ENCODE measurements at places on chromosomes 16 and 17.

- no peak for DNase-seq
Measured at GRCh38 chr16:87314990-87315420, 2.2 kb downstream of the C16orf95 start.

DNA sequence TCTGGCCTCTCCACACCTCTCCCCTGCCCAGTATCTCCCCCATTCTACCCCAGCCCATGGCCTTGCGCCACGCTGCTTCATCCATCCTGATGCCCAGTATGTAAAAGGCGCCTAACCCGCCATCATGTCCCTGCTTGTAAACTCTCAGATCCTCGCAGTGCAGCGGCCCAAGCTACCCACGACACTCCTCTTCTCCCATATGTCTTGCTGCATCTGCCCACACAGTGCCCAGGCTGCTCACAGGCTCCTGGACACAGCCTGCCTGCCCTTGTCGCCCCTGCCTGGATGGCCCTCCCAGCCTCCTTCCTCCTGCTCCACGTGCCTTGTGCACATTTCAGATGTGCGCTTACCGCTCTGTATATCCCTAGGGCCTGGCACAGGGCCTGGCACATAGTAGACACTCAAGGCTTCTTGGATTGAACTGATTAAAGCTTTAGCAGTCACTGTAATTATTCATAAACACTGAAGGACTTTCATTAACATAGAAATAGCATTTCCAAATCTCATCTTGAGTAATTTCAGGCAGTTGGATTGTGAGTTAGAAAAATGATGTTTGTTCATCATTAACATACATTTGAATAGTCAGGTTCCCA is 129.1 kb downstream of the CLEC16A start:
- no peak for DNase-seq

- DNase-seq = no peak
Measured at GRCh38 chr17:27268394-27269085, 25.4 kb upstream of the WSB1 start.

- DNase-seq = no peak
Measured at GRCh38 chr16:23523876-23524385, 13.6 kb upstream of the GGA2 start.

DNA sequence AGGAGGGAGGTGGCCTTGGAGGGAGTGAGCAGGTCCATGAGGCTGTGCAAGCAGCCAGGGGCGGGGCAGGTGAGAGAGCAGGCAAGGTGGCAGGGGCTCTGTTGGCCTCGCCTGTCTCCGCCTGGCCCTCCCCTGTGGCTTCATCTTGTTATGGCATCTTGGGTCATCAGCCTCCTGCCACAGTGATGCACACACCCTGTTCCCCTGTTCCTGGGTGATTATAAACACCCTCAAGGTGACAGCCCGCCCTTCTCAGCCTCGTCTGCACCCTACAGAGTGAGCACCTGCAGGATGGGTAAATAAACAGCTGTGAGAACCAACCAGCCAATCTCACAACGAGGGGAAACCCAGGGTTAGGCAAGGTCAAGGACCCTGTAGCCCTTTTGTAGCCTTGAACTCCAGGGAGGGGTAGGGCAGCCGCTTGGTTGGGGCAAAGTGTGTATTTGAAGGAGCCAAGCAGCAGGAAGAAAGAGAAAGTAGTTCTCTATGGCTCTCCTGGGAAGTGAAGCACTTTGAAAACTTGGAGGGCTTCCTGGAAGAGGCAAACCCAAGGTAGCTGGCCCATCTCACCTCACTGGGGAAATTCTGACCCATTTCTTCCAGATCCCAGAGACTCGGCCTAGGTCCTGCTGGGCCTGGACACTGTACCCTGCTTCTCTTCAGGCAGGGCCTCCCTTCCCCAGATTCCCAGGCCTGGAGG is 60.6 kb downstream of the NT5M start:
- no peak for DNase-seq

DNA sequence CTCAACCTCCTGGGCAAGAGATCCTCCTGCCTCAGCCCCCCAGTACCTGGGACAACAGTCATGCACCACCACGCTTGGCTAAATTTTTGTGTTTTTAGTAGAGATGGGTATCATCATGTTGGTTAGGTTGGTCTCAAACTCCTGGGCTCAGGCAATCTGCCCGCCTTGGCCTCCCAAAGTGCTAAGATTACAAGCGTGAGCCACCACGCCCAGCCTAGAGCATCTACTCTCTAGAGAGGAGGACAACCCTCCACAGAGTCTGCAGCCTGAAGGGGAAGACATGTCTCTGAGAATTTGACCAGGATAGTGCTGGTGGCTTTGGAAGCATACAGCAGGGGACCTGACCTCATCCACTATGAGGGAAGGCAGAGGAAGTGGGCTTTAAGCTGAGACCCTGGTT is 4.7 kb upstream of the GRB2 start:
- DNase-seq = no peak

- no peak for DNase-seq
Measured at GRCh38 chr17:17547210-17547764, 44.2 kb downstream of the PEMT start.

GRCh38 chr16:84794186-84794585 is 25.6 kb upstream of the CRISPLD2 start:
- DNase-seq = no peak

- DNase-seq = no peak
Measured at GRCh38 chr17:57441270-57441600, 184.9 kb downstream of the MSI2 start.

- no peak for DNase-seq
Measured at GRCh38 chr16:66335704-66336329, 30.7 kb upstream of the CDH5 start.

GRCh38 chr17:75645889-75646637 is 12.8 kb downstream of the SMIM5 start:
- no peak for DNase-seq

GRCh38 chr16:53501216-53501859 is 1.7 kb downstream of the AKTIP start:
- no peak for DNase-seq

DNA sequence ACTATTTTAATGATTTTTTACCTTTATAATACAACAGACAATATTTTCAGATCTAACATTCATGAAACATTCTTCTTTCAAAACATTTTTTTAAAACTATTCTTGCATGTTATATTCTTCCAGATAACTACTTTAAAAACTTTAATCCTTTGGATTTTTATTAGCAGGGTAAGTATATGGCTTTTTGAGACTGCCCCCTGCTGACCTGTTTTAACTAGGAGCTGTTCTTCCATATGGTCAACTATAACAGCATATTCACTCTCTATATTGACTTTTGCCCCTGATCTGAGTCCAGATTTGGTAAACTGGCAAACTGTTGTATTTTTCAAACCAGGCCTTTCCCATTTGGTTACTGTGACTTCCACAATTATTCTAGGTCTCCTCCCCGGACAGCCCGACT is 16.5 kb downstream of the ZNF18 start:
- DNase-seq = no peak

DNA sequence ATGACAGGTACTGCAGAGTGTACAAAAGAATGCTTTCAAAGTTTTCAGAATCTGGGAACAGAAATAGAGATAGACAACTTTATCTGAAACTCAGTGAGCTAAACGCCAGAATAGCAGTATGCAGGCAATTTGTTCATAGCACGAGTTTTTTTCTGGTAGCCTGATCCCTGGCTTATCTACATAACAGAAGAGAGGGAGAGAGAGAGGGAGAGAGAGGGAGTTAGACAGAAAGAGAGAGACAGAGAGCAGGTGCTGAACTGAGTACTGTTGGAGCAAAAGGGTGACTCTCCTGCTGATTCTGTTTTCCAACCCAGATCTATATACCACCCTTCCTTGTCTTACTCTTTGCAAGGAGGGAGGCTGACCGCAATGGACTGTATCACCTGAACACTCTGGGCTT is 388.0 kb upstream of the CA10 start:
- DNase-seq = no peak

DNA sequence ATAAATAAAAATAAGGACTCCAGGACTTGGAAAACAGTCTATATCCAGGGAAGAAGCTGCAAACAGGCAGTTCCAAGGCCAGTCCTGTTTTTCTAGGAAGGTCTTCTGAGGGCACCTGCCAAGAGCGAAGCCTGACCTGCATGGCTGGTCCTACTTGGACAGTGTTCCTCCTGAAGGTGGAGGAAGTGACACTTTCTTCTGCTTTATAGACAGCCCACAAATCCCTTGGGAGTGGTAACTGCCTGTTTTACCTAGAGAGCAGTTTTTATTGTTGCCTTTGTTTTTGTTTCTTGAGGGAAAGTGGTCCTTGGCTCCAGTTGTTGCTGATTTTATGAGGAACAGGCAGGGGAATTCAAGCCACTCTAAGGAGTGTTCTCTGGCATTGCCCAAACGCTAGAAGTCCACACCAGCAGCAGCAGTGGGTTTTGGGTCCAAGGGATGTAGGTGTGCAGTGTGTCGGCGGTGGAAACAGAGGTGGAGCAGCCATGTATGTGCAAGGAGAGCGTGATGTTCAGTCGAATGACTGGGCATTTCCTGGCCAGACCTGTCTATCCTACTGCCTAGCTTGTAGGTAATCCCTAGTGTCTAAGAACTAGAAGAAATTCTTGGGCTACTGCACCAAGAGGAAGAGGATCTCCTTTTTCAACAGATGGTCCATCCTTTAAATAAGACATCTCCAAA is 35.3 kb downstream of the LDHD start:
- no peak for DNase-seq

- DNase-seq = no peak
Measured at GRCh38 chr17:73521376-73521775, 122.9 kb downstream of the SDK2 start.

- no peak for DNase-seq
Measured at GRCh38 chr16:77591347-77591746, 131.0 kb upstream of the NUDT7 start.

DNA sequence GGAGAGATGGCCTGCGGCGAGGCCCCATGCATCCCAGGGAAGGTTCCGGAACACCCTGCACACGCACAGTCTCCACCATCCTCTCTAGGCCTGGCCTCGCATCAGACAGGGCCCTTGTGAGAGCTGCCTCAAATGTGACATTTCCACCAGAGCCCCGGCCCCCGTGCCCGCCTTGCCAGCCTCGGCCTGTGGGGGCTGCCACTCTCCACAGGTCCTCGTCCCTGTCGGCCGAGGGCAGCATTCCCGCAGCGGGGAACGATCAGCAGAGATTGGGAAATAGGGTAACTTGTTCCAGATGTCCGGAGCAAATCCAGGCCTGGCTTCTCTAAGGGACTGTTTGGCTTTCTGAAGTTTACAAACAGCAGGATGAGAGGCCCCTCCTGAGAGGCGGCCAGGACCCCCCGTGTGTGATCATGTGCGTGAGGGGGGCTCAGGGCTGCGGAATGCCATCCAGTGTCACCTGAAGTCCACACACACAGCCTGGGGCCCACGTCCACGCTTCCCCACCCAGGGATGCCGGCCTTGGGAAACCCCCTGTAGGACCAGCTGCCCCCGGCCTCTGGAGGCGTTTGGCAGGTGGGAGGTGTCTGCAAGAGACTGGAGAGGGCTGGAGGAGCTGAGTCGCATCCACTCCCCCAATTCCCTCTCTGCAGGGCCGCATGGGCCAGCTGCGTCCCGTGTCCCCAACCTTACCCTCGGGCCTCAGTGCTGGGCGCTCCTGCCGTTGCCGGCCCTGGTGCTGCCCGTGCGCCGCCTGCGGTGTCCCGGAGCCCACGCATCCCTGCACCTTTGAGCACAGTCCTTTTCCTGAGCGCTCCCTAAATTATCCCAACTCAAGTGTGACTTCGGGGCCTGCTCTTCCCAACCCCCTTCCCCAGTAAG is 70.4 kb downstream of the ZDHHC7 start:
- DNase-seq = no peak

- no peak for DNase-seq
Measured at GRCh38 chr16:47622451-47623176, 161.5 kb downstream of the PHKB start.

- DNase-seq = no peak
Measured at GRCh38 chr16:24721830-24722238, 7.6 kb upstream of the TNRC6A start.

DNA sequence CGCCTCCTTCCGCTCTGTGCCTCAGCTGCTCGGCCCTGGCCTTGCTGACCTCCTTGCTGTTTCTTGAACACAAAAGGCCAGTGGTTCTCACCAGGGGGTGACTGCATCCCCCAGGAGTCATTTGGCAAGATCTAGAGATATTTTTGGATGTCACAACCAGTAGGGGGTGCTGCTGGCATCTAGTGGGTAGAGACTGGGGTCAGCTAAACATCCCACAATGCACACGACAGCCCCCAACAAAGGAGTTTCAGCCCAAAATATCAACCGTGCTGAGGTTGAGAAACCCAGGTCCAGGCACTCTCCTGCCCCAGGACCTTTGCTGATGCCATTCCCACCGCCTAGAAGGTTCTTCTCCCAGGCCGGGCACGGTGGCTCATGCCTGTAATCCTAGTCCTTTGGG is 39.7 kb downstream of the ABCC6 start:
- DNase-seq = no peak

DNA sequence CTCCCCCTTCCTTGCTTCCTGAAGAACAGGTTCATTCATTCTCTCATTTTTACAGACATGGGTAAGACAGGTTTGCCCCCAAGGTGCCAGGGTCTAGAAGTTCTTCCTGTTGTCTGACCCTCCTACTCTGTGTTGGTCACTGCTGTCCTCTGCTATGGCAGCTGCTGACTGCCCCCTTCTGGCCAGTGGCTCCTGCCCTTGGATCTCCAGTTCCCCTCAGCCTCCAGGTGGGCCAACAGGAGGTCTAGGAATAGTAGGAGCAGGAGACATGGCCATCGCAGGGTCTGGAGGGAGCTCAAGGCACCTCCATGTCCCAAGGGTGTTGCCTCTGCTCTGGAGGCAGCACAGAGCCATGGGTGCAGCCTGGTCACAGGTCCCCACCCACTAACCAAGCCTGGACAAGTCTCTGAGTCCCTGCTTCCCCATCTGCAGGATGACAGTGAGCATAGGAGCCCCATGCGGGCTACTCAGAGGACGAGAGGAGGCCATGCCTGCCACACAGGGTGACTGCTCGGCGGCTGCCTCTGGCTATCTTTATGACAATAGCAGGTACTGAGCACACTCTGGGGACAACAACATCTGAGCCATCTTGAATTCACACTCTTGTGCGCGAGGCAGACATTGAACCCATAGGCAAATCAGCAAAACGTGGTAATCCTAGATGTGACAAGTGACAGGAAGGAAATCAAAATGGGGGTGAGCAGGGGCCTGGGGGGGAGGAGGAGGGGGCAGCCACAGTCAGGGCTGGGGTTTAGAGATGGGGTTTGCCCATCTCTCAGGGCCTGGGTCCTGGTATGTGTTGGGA is 27.0 kb upstream of the NXPH3 start:
- DNase-seq = no peak

DNA sequence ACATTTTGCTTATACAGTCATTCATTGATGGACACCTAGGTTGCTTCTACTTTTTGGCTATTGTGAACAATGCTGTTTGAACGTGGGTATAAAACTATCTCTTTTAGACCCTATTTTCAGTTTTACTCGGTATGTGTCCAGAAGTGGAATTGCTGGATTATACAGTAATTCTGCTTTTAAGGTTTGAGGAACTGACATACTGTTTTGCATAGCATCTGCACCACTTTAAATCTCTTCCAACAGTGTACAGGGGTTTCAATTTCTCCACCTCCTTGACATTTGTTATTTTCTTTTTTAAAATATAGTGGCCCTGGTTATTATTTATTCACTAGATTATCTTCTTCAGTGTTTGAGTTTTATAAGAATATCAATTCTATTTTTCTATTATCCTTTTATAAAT is 116.9 kb downstream of the USP22 start:
- no peak for DNase-seq

Measured in cortex of kidney (tissue), 1 donor.